Heart left ventricle (tissue), 16 donors: ENCODE measurements at places on chromosomes 16 and 17.
A peak's percentile ranks its signal among the peaks of the same experiment; 100 is the strongest.

DNA sequence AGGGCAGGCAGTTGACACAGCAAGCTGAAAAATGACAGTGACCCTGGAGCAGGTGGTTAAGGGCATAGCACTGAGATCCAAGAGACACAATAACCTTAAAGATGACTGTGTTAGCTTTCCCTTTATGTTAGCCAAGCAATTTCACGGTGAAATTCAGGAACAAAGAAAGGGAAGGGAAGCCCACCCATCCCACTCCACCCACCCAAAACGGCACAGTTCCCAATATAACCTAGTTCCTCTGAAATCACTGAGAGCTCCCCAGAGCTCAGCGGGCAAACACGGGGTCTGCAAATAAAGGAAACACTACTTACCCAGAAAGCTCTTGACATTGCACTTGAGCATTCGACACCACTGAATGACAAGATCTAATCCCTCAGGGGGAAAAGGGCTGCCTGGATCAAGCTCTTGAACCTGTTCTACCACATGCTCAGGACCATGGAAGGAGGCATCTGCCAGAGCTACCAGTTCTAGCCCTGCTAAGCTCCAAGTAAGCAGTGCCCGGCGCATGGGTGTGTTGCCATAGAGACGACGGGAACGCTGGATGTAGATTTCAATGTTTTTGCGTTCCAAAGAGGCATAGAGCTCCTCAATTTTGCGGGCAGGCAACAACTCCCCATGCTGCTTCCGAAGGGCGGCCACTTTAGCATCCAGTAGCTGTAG is 10.6 kb downstream of the BLTP2 start:
- no peak for DNase-seq

- peak; percentile 73 for DNase-seq
Measured at GRCh38 chr16:66954097-66954659, 6.9 kb upstream of the CES3 start.

GRCh38 chr16:70575376-70575775 is 51.8 kb downstream of the SF3B3 start:
- no peak for DNase-seq

- DNase-seq, result peak; percentile 94
Measured at GRCh38 chr17:17535957-17536356, 39.8 kb upstream of the RASD1 start.

DNA sequence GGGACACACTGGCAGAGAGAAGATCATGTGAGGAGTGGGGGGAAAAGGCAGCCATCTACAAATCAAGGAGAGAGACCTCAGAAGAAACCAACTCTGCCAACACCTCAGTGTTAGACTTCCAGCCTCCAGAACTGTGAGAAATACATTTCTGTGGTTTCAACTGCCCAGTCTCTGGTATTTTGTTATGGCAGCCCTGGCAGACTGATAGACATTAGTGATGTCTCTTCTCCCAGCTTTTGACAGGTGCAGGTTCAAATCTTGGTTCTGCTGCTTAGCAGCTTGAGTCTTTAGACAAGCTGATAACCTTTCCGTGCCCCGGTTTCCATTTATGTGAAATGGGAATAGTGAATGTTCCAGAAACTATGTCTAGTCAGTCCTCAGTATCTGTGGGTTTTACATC is 199.5 kb downstream of the SNX29 start:
- no peak for DNase-seq

DNA sequence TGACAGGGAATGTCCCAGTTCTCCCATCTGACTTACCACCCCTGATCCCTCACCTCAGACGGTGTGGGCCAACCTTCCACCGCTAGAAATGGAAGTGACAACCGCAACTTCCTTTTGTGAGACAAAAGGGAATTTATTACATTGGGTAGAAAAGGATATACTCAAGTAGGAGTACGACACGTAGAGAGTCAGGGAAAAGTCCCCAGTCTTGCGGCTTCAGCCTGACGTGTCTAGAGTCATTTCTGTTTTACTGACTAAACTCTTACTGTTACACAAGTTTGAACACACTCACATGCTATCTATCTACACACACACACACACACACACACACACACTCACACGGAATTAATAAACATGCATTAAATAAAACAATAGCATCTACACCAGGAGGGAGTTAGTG is 178.9 kb downstream of the COPRS start:
- no peak for DNase-seq

DNA sequence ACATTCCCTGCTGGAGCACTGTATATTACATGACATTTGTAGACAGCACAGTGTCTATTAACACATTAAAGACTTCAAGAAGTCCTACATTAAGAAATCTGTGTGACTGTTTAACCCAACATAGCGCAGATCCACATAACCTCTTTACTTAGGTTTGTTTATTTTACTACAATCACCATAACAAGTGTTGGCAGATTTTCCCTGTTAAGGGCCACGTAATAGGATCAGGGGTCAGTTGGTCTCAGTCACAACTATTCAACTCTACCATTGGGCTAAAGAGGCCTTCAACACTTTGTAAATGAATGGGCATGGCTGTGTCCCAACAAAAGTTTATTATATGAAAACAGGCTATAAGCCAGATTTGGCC is 51.3 kb upstream of the ADORA2B start:
- no peak for DNase-seq

GRCh38 chr17:17411692-17412091 is 65.1 kb upstream of the MED9 start:
- no peak for DNase-seq

- no peak for DNase-seq
Measured at GRCh38 chr16:28981517-28981916, 3.3 kb upstream of the LAT start.

DNA sequence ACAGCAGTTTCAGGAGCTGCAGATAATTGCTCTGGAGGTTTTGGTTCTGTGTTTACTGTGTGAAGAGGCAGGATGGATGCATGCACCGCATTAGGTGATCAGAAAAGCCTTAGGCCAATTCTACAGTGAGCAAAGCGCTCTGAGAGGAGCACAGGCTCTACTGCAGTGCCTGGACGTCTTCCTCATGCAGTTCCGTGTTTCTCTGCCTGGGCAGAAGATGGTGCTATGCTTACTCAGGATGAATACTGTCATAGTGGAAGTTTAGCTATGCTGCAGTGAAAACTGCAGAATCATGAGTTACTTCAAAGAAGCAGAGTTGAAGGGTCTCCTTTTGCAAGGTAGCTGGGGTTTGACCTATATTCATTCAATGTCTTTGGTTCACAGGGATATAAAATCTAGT is 1012.4 kb downstream of the KCNJ18 start:
- no peak for DNase-seq

- no peak for DNase-seq
Measured at GRCh38 chr16:82421851-82422250, 204.9 kb upstream of the CDH13 start.

DNA sequence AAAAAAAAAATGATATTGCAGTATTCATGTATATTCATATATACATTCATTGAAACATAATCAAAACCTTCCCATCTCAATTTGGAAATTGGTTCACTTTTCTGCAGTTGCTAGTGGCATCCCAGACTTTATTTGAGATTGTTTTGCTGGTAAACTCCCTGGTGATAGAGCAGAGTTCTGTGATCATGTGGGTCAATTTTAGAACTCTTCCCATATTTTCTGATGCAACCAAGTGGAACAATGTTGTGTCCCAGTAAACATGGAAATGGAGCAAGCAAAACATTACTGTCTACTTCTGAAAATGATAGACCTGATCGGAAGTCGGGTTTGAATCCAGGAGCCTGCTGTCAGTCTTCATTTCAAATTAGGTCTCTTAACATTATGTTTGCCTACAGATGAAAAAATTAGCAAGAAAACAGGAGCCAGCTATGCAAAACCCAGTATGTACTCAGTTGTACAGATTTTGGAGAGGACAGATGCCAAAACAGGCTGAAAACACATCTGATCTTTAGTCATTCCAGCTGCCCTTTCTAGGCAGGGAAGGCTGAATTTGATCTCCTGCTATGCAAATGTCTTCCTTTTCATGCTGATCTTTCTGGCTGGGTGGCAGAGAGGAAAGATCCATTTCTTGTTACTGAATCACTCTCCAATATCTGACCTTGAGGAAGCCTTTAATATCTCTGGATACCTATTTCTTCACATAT is 786.6 kb upstream of the SOX9 start:
- DNase-seq, result no peak

DNA sequence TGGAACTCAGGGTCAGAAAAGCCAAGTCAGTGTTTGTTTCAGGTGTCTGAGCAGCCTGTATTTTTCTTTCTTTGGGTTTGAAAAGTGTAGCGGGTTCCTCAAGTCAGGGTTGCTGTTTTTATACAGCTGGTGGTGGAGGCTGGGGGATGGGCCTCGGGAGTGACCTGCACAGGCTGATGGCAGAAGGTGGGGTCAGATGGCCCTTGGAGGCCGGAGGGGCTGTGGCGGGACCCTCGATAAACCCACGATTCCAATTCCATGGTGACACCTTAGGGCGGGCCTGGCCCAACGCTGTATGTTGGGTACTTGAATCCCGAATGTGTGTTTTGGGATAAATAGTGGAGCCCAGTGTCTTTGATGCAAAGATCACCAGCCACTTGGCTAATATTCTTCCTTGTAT is 28.7 kb downstream of the COX4I1 start:
- no peak for DNase-seq

DNA sequence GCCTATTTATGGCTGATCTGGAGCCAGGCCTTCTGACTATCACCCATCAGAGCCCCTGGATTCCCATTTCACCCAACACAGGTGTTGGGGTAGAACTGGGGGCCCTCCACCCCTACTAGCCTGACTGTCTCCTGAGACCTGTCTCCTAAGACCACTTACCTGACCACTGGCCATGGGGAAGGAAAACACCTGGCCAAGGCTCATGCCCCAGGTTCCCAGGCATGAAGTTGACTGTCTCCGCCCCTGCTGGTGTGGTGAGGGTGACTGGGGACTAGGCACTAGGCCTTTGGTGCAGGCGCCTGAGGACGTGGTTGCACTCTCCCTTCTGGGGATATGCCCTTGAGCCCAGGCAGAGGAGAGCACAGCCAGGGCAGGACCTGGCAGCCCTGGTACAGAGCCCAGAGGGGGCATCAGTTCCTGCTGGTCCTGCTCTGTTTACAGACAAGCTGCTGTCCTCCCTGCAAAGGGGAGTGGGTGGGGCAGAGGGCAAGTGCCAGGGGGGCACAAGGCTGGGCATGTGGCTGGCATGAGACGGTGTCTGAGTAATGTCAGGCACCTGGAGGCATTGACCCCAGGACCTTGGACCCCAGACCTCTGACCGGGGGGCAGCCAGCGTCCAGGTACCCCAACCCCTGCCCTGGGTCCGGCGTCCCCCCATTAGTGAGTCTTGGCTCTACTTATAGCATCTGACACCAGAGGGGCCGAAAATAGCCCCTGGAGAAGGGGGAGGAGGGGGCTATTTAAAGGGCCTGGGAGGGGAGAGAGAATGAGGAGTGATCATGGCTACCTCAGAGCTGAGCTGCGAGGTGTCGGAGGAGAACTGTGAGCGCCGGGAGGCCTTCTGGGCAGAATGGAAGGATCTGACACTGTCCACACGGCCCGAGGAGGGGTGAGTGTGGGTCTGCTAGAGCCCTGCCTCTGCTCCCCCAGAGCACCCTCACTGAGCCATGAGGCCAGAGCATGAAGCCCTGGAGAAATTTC is at the start of gene TCAP:
Gene TCAP, plus strand, starts transcription at position 769 of the 981 bp plus-strand sequence. Its CDS starts 11 bp downstream, at position 780.
- peak; percentile 88 for DNase-seq

GRCh38 chr16:75096656-75097055 is 19.9 kb downstream of the LDHD start:
- DNase-seq, result no peak

DNA sequence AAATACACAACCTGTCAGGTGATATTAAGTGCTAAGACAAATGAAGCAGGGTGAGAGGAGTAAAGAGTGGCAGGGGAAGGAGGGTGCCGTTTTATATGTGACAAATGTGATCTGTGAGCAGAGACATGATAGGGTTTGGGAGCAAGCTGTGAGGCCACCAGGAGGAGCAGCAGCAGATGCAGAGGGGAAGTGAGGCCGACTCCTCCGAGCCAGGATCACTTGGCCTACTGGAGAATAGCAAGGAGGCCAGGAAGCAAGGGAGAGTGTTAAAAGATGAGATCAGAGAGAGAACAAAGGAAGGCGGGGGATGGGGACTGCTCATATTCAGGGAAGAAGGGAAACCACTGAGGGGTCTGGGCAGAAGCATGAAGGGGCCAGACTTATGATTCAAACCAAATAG is 129.4 kb downstream of the TANGO6 start:
- DNase-seq, result no peak

DNA sequence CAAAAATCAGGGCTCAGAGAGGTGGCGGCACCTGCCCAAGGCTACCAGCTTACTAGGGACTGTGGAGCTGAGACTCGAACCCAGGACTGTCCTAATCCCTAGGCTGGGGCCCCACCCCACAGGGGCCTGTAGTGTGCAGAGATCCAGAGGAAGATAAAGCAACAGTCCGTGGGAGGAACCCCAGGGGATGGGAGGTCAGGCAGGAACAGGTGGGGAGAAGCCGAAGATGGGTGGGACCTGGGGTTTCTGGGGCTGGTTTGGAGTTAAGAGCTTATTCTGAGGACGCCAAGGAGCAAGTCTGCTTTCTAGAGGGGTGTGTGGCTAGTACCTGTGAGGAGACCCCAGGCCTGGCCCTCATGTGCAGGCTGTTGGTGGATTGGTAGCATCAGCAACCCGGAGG is 14.9 kb downstream of the C16orf74 start:
- no peak for DNase-seq

GRCh38 chr16:1225051-1225451 is at the start of gene TPSG1:
TSS of gene TPSG1 (minus strand) at chr16:1225268. CDS start at chr16:1225252, 16 bp downstream.
- no peak for DNase-seq

DNA sequence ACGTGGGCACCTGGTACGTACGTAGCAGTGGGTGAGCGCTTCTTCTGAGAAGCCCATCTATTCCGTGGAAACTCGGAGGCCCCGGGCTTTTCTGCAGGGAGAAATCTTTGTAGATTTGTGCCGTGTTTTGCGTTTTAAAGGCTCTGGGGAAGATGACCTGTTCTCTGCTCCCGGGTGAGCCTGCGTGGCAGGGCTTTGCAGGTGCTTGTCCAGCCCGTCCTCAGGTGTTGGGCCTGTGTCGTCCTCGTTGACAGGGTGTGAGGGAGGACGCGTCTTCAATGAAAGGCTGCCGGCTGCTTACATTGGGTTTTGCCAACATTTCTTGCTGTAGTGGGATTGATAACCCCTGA is 87.5 kb upstream of the ZNF750 start:
- DNase-seq, result no peak

DNA sequence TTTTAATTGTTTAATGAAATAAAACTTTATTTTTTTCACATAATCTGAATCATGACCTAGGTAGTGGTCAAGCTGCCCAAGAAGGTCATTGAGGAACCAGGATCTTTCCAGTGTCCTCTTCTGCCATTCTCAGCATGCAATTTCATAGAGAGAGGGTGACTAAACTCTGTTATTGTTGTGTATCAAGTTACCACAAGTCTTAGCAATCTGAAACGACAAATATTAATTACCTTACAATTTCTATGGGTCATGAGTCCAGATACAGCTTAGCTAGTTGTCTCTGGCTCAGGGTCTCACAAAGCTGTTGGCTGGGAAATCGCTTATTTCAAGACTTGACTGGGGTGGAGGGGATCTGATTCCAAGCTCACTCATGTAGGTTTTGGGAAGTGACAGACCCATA is 37.6 kb downstream of the FTO start:
- no peak for DNase-seq
